Myocyte (in vitro differentiated cells): ENCODE measurements at places on chromosomes 4 and X.
A peak's percentile ranks its signal among the peaks of the same experiment; 100 is the strongest.

DNA sequence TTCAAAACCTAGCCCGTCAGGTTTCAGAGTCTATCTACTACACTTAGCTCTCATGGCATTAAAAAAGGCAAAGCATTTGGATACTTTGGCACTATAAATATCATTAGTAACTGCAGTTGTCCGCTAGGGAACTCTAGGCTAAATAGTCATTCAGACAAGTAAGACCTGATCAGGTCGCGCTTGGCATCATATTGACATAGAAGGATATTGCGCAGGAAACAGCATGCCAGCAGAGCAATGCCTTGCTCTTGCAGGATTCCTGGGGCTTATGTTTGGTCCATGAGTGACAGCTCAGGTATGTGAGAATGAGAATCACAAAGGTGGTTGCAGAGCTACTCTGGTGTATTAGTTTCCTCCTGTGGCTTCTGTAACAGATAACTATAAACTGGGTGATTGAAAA is 62.7 kb downstream of the KDM6A start:
- DNase-seq, result no peak

DNA sequence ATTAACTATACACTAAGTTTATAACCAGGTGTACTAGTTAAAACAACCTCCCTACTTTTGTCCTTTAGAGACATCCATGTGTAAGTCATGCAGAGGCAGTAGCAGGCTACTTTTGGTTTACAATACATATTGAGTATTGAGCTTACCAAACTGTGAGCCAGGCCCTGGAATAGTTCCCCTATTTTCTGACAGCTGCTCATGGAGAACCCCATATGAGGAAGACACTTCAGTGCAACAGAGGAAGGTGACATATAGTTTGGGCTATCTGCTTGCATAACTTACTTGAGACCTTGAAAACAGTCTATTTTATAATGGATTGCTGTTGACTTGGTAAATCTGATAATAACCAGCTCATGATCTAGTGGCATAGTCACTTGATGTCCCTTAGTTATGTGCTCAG is 190.5 kb downstream of the SH3BGRL start:
- DNase-seq, result no peak

GRCh38 chr4:106854569-106855351 is 181.4 kb downstream of the DKK2 start:
- DNase-seq, result no peak

GRCh38 chrX:72624194-72624593 is 51.6 kb upstream of the HDAC8 start:
- no peak for DNase-seq

GRCh38 chr4:105433421-105433820 is 40.4 kb downstream of the PPA2 start:
- no peak for DNase-seq

- DNase-seq, result peak; percentile 86
These were observed at the start of gene SLC25A4 for GRCh38 chr4:185142912-185143600. TSS of gene SLC25A4 (plus strand) at chr4:185143266. CDS start at chr4:185143373, 107 bp downstream.

- peak; percentile 13 for DNase-seq
These were observed 25.5 kb upstream of the FAM120C start for GRCh38 chrX:54208531-54208930.

DNA sequence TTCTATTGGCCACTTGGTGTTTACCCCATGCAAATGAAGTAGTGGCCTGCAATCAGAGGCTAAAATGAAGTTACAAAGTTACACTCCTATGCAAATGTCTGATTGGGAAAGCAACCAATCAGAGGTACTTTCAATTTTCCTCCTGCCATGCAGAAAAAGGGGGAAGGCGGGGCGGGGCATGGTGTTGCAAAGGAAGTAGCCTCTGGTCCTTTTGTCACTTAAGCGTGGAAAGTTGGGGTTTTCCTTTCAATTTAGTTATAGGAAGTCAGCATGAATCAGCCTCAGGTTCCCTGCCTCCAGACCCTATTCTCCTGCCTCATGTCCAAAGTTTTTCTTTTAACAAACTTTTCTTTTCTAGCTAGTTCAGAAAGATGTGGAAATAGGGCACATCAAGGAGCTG is 69.3 kb downstream of the GPC4 start:
- DNase-seq, result no peak
